ENCODE measurements at places on chromosomes 1 and 21.

DNA sequence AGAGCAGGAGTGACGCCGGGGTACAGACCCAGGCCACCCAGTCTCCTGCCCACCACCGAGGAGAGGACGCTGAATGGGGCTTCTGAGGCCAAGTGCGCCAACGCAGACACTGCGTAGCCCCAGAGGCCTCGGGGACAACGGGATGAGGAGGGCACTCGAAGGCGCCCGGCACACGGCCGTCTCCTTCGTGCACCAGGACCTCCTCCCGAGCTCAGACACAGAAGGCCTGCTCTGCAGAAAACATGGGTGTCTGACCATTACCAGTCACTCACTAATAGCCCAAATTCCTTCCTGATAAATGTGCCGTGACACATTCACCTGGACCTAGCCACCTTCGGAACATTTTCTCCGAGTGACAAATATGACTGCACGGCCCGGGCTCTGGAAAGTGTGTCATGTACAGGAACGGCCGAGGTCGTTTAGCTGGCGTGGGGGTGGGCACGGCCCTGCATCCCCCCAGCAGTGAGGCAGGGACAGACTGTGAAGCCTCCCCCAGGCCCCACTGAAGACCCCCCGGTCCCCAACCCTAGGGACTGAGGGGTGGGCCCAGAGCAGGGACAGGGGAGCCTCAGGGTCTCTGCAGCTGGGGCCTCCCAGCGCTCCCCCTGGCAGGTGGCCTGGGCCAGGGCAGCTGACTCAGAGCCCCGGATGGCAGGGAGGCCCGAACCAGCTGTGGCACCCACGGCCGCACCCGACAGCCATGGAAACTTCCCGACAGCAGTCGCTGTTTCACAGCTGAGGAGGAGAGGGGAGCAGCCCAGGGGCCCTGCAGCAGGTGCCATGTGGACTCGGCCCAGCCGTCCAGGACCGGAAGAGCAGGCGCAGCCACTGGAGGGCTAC, 16.7 kb upstream of the COL6A2 start:
- DNase-seq, result no peak
- no peaks in the 10 kb centered on the region for H3K27me3 ChIP-seq
- no peak overlapping the region for H3K4me3 ChIP-seq
- no peaks in the 10 kb centered on the region for H3K4me1 ChIP-seq

DNA sequence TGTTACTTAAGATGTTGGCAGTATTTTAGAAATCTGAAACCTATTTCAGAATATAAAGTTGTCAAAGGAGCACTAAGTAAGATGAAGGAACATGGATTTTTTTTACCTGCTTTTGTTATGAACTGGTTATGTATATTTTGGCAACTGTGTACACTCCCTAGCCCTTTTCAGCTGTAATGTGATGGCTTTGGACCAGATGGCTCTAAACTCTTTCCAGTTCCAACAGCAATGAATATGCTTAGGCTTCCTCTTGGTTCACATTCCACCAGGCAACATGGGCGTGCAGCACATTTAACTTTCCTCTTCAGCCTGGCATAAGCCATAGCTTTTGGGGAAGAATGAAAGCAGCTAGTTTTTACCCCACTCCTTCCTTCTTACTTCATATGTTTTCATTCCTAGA, 95.6 kb upstream of the ADAMTS5 start:
- no peak overlapping the region for H3K27ac ChIP-seq
- H3K4me3 ChIP-seq, result no peak overlapping the region
- DNase-seq, result no peak
- no peaks in the 10 kb centered on the region for H3K4me1 ChIP-seq
- no peaks in the 10 kb centered on the region for H3K27me3 ChIP-seq

- peaks cover 7% of the 10 kb centered on the region for H3K4me1 ChIP-seq
- no peak overlapping the region for H3K27ac ChIP-seq
- H3K27me3 ChIP-seq, result no peaks in the 10 kb centered on the region
- no peak for DNase-seq
- no peak overlapping the region for H3K4me3 ChIP-seq
Measured at GRCh38 chr1:185245466-185245865, 71.6 kb downstream of the IVNS1ABP start.

- H3K4me1 ChIP-seq, result no peaks in the 10 kb centered on the region
- peaks cover 72% of the 10 kb centered on the region for H3K36me3 ChIP-seq
- H3K27ac ChIP-seq, result no peak overlapping the region
- no peaks in the 10 kb centered on the region for H3K27me3 ChIP-seq
Measured at GRCh38 chr1:39473324-39473723, 18.1 kb upstream of the BMP8A start.

GRCh38 chr21:43194303-43195120, 25.7 kb downstream of the CRYAA start:
- H3K4me3 ChIP-seq, result no peak overlapping the region
- no peaks in the 10 kb centered on the region for H3K36me3 ChIP-seq
- peaks cover 4% of the 10 kb centered on the region for H3K4me1 ChIP-seq
- H3K27me3 ChIP-seq, result no peaks in the 10 kb centered on the region

DNA sequence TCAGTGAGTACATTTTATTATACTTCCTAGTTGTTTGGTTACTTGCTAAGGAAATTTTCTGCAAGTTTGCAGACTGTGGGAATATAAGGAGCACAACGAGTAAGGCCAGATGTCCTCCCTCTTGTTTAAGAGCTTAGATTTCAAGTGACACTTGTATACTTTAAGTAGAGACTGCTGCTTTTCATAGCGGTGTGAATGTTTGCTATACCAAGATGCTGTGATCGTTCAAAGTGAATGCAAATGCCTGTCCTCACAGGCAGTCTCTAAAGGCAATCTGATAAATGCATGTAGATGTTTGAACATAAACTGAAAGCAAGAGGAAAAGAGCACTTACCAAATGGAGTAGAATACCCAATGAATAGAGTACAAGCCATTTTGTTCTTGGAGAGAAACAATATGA, 226.4 kb downstream of the NRIP1 start:
- no peaks in the 10 kb centered on the region for H3K4me1 ChIP-seq
- H3K27ac ChIP-seq, result no peak overlapping the region
- no peaks in the 10 kb centered on the region for H3K27me3 ChIP-seq
- no peaks in the 10 kb centered on the region for H3K36me3 ChIP-seq
- no peak for DNase-seq

DNA sequence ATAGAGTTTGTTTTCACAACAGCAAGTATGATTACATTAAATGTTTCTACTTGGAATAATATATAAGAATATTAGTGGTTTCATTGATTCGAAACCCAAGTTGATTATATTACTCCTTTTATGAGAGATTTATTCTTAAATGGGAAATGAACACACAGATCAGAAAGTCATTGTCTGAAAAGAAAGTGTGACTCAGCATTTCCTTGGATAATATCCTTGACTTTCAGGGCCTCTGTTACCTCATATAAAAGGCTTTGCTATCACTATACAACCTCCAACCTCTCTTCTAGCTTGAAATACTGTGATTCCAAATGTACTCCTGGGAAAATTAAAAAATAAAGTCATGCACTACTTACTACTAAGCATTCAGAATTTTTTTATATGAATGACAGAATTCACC, 295.3 kb upstream of the LYPLAL1 start:
- H3K4me1 ChIP-seq, result no peaks in the 10 kb centered on the region
- H3K4me3 ChIP-seq, result no peak overlapping the region
- H3K36me3 ChIP-seq, result no peaks in the 10 kb centered on the region
- H3K27ac ChIP-seq, result no peak overlapping the region

- DNase-seq, result no peak
- H3K27ac ChIP-seq, result no peak overlapping the region
- H3K4me3 ChIP-seq, result no peak overlapping the region
- H3K36me3 ChIP-seq, result peaks cover 2% of the 10 kb centered on the region
- peaks cover under 1% of the 10 kb centered on the region for H3K4me1 ChIP-seq
Measured at GRCh38 chr1:182833271-182833670, 5.9 kb upstream of the DHX9 start.

- no peak for DNase-seq
- H3K27me3 ChIP-seq, result no peaks in the 10 kb centered on the region
- H3K27ac ChIP-seq, result no peak overlapping the region
- H3K36me3 ChIP-seq, result no peaks in the 10 kb centered on the region
- H3K4me3 ChIP-seq, result no peak overlapping the region
- no peaks in the 10 kb centered on the region for H3K4me1 ChIP-seq
Measured at GRCh38 chr1:204990059-204990664, 52.9 kb upstream of the CNTN2 start.

- peaks cover 5% of the 10 kb centered on the region for H3K27me3 ChIP-seq
- H3K4me3 ChIP-seq, result no peak overlapping the region
- no peaks in the 10 kb centered on the region for H3K4me1 ChIP-seq
- H3K27ac ChIP-seq, result no peak overlapping the region
- DNase-seq, result no peak
- no peaks in the 10 kb centered on the region for H3K36me3 ChIP-seq
Measured at GRCh38 chr1:117205368-117205767, 5.4 kb downstream of the VTCN1 start.

DNA sequence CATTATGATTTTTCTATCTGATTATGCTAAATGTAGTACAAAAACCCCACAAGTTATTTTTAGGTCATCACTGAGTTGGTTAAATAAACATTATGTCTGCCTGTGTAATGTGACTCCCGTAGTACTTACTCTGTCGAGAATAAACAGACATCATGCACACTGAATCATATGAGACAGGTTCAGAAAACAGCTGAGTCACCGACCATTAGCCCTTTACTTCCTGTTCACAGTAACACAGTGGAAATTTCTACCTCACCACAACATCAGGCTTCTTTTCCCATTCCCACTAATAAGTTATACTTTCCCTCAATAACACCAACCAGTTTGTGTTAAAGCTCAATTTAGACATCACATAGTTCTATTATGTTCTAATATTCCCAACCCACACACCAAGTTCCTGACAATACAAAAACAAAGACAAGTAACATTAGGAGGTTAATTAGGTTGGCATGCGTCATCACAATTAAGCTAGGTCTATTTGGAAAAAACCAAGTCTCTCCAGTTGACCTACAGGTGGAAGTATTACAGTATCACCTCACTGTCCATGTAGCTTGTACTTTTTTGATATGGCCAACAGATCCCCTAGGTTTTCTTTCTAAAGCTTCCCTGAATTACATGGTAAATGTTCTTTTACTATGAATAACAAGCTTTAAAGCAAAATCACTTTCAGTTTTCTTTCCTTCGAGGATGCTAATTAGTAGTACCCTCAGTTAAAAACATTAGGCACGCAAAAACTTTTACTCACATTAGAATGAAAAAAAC, 154.2 kb downstream of the EIF4G3 start:
- H3K36me3 ChIP-seq, result no peaks in the 10 kb centered on the region
- no peaks in the 10 kb centered on the region for H3K27me3 ChIP-seq
- H3K27ac ChIP-seq, result peak overlapping the region; percentile 73
- peak; percentile 88 for DNase-seq
- H3K4me1 ChIP-seq, result peaks cover 15% of the 10 kb centered on the region
- peak overlapping the region; percentile 84 for H3K4me3 ChIP-seq

GRCh38 chr1:2415801-2416208, 3.4 kb upstream of the PEX10 start:
- no peaks in the 10 kb centered on the region for H3K36me3 ChIP-seq
- no peaks in the 10 kb centered on the region for H3K27me3 ChIP-seq
- H3K4me3 ChIP-seq, result peak overlapping the region; percentile 62
- peak; percentile 50 for DNase-seq
- H3K27ac ChIP-seq, result peak overlapping the region; percentile 80
- H3K4me1 ChIP-seq, result peaks cover 59% of the 10 kb centered on the region

GRCh38 chr1:184827600-184828368, 73.1 kb upstream of the EDEM3 start:
- no peak overlapping the region for H3K27ac ChIP-seq
- H3K4me3 ChIP-seq, result no peak overlapping the region
- DNase-seq, result no peak
- peaks cover 47% of the 10 kb centered on the region for H3K36me3 ChIP-seq
- no peaks in the 10 kb centered on the region for H3K27me3 ChIP-seq

DNA sequence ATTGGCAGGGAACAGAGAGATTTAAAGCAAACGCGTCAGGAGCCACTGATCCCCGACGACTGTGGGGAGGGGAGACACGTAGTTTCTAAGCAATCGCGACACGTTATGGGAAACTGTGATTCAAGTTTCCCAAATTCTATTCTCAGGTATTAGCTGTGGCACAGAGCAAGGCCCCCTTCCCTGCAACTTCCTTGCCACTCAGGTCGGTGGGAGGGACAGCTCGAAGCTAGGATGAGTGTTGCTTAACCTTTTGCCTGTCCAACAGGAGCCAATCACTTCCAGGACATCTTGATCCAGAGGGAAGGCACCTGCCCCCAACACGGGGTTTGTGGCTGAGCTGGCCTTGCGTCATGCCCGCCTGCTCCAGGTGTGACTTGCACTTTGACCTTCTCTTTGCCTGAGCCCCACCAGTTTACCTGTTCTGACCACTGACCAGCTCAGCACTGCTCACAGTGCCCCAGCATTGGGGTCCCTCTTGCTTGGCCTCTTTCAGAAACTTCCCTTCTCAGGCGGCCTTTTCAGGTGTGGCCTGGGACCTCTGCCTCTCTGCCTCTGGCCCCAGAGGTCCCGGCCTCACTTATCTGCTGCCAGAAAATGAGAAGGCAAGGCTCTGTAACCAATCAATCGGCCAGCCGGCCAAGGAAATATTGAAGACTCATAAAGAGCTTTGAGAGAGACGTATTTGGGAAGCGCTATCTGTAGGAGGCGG, 24.6 kb downstream of the TEX35 start:
- no peak overlapping the region for H3K27ac ChIP-seq
- H3K27me3 ChIP-seq, result no peaks in the 10 kb centered on the region
- H3K36me3 ChIP-seq, result no peaks in the 10 kb centered on the region
- H3K4me3 ChIP-seq, result no peak overlapping the region
- no peak for DNase-seq

DNA sequence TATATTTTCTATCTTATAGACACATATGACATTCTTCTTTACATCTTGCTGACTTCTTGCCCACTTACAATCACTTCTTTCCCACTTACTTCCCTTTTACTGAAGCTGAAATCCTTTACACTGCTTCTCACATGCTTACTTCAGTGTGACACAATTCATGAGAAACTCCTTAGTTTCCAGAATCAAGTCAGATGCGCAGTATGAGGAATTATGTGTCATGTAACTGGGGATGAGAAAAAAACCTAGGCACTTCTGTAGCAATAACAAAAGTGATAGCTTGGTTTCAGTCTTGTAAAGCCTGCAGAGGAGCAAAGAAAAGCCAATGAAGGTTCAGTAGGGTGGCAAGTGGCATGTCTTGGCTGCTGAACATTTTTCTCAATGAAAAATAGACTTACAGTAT, 566.2 kb upstream of the RGS18 start:
- no peaks in the 10 kb centered on the region for H3K4me1 ChIP-seq
- no peak overlapping the region for H3K4me3 ChIP-seq
- DNase-seq, result no peak
- no peaks in the 10 kb centered on the region for H3K36me3 ChIP-seq
- no peak overlapping the region for H3K27ac ChIP-seq

GRCh38 chr1:109927911-109928321, 17.3 kb downstream of the CSF1 start:
- no peak overlapping the region for H3K4me3 ChIP-seq
- H3K36me3 ChIP-seq, result peaks cover 71% of the 10 kb centered on the region
- no peaks in the 10 kb centered on the region for H3K27me3 ChIP-seq
- no peak for DNase-seq

DNA sequence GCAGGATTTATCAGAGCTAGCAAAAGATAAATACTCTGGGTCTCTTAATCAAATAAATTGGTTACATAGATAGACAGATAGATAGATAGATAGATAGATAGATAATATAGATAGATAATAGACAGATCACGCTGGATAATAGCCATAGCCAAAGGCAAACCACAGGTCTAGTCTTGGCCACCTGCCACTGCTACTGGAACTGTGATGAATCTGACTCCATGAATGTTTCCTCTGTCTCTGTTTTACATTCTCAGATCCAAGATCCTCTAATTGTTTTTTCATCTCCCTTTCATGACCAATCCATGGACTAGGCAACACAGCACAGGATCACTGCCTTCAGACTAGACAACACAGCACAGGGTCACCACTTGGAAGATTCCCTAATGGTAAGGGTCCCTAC, 444.7 kb upstream of the NFIA start:
- no peak for DNase-seq
- H3K4me3 ChIP-seq, result no peak overlapping the region
- no peaks in the 10 kb centered on the region for H3K36me3 ChIP-seq
- no peaks in the 10 kb centered on the region for H3K27me3 ChIP-seq
- H3K27ac ChIP-seq, result no peak overlapping the region
